Daoy (cell line): ENCODE measurements at places on chromosomes 4 and X. TPM values are rescaled to one million over a fixed set of nuclear protein-coding genes. Genes with fewer than 3 reads are reported as not detected.

The HERC5 gene
- 11.5 and 12.0 TPM in 2 replicates for total RNA-seq

The KIAA1210 gene
- not detected in 2 replicates for total RNA-seq

The FAM156B gene
- total RNA-seq: 3.5 and 7.9 TPM in 2 replicates

The F11 gene
- not detected in 2 replicates for total RNA-seq

The AMBN gene
- total RNA-seq: 0.06 TPM in 1 of 2 replicates, not detected in the other

The TEX13B gene
- not detected in 2 replicates for total RNA-seq

The FAM9C gene
- not detected in 2 replicates for total RNA-seq

The MSX1 gene
- 18.7 and 28.5 TPM in 2 replicates for total RNA-seq

The SPANXN3 gene
- not detected in 2 replicates for total RNA-seq

The ENPEP gene
- total RNA-seq: 0.34 and 1.8 TPM in 2 replicates

The SLC49A3 gene
- not detected in 2 replicates for total RNA-seq

The GAGE12H gene
- total RNA-seq: not detected in 2 replicates

The PSAPL1 gene
- total RNA-seq: not detected in 2 replicates

The PARM1 gene
- total RNA-seq: 0.63 TPM in 1 of 2 replicates, not detected in the other

The RBMX2 gene
- 24.3 and 28.0 TPM in 2 replicates for total RNA-seq

The TRPC3 gene
- total RNA-seq: 1.1 and 1.3 TPM in 2 replicates

The ZFP92 gene
- total RNA-seq: 0.80 and 1.1 TPM in 2 replicates

The TMPRSS11E gene
- total RNA-seq: not detected in 2 replicates

The FATE1 gene
- total RNA-seq: not detected in 2 replicates

The TMEM156 gene
- total RNA-seq: 19.3 and 33.7 TPM in 2 replicates

The SHROOM2 gene
- total RNA-seq: 6.1 and 8.5 TPM in 2 replicates

The MOSPD2 gene
- 7.8 and 9.9 TPM in 2 replicates for total RNA-seq

The PCDH7 gene
- 0.40 and 0.45 TPM in 2 replicates for total RNA-seq

The ZNF711 gene
- 6.3 and 7.5 TPM in 2 replicates for total RNA-seq

The ADH1C gene
- total RNA-seq: not detected in 2 replicates

The TENM3 gene
- total RNA-seq: 33.9 and 40.5 TPM in 2 replicates

The FRYL gene
- 24.2 and 31.4 TPM in 2 replicates for total RNA-seq

The TAF7L gene
- 0.06 and 0.17 TPM in 2 replicates for total RNA-seq

The USP26 gene
- total RNA-seq: not detected in 2 replicates

The ASB5 gene
- total RNA-seq: 0.57 and 0.65 TPM in 2 replicates
